ENCODE measurements at places on chromosomes 2 and 18. TPM values are rescaled to one million over a fixed set of nuclear protein-coding genes. Genes with fewer than 3 reads are reported as not detected.

Gene RTP5
- not detected for total RNA-seq

Gene KCNJ3
- 2.3 TPM for total RNA-seq

Gene CCDC121
- 11.1 TPM for total RNA-seq

Gene ALPP
- not detected for total RNA-seq

Gene TWSG1
- 160 TPM for total RNA-seq

Gene TTC21B
- total RNA-seq = 81.2 TPM

Gene TGFA
- total RNA-seq = 4.1 TPM

Gene RIT2
- 0.48 TPM for total RNA-seq

Gene LOXHD1
- 1.2 TPM for total RNA-seq

Gene CYTIP
- 3.4 TPM for total RNA-seq

Gene ARHGAP28
- total RNA-seq = 84.0 TPM

Gene PKDCC
- total RNA-seq = 172 TPM

Gene REG3A
- not detected for total RNA-seq

Gene CHST9
- 7.0 TPM for total RNA-seq

DNA sequence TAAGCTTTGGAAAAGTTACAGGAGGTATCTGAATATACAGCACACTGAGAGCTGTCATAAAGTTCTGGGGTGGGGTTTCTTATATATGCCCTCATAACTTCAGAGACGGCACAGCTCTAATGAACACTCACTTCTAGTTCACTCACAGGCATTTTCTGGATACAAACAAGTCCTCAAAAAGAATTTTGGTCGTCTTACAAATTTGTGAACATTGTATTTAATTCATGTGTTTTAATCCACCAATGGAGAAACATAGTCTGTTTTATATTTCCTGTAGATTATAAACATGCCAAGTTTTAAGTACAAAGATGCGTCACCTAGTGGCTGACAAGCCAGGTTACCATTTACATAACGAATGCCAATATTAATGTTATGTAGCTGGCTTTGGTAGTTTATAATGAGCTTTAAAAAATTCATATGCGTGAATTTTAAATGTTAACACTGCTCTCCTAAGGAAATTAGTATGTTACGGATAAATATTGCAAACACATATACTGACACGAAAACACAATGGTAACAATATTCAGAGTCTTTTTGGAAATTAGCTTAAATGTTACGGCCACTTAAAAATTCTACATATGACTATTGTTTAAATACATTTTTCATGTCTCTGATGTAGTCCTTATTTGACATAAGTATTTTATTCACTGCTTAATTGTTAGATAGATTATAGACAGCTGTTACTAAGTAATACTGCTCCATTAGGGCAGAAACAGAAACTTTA lies 2.5 kb downstream of the COL3A1 start:
- DNase-seq = no peak

- no peak for DNase-seq
Measured at GRCh38 chr18:37481491-37481890, 84.1 kb downstream of the CELF4 start.

GRCh38 chr18:80231616-80232015 lies 15.7 kb downstream of the PARD6G start:
- DNase-seq = no peak

- no peak for DNase-seq
Measured at GRCh38 chr18:4353853-4354418, 101.2 kb downstream of the DLGAP1 start.

GRCh38 chr2:60741576-60741975 lies 14.5 kb upstream of the PAPOLG start:
- DNase-seq = no peak

GRCh38 chr2:80381666-80382065 lies 77.1 kb upstream of the LRRTM1 start:
- DNase-seq = no peak

DNA sequence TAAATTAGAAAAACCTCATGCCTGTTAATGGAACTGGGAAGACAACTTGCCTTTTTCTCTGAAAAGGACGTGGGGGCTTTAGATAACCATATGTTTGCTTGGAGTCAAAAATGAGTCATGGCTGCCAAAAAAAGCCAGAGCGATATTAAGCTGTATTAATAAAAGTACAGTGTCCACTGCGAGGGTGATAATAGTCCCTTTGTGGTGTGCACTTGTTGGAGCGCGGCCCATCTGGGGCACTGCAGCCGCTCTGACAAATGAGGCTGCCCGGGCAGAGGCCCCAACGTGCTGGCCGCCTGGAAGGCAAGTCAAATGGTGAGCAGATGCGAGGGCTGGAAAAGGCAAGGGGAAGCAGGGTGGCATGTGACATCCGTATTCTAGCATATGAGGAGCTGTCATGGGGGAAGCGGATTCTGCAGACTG lies 103.3 kb upstream of the NCK2 start:
- no peak for DNase-seq

GRCh38 chr2:217685255-217685605 lies 317.6 kb downstream of the TNS1 start:
- peak; percentile 67 for DNase-seq

DNA sequence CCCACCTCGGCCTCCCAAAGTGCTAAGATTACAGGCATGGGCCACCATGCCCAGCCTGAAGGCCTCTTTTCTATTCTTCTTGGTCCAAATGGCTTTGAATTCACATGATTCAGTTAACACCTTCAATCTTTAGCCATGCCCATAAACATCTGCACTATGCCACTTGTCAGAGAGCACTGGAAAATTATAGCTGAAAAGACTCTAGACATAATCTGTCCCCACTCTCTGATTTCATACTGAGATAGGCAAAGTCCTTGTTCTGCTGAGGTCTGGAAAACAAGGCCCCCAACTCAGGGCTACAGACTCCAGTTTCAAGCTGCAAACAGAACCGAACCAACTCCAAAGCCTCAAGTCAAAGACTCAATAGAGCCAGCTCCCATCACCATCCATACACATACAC lies 170.7 kb downstream of the ANTXR1 start:
- DNase-seq = no peak

GRCh38 chr2:221337957-221338685 lies 234.0 kb downstream of the EPHA4 start:
- DNase-seq = no peak

DNA sequence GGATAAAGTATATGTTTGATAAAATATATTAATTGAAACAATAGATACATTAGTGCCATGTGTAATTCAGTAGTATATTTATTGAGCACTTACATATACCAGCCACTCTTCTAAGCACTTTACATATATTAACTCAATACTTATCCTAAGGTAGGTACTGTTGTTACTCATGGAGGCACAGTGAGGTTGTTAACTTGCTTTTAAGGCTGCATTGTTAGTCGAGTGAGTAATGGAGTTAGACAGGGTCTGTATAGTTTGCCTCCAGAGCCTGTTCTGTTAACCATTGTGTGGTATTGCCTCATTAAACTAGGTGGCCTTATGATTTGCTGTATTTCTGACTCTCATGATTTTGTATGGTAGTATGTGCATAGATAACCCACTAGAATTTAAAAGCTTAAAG lies 44.2 kb downstream of the LCLAT1 start:
- DNase-seq = no peak

DNA sequence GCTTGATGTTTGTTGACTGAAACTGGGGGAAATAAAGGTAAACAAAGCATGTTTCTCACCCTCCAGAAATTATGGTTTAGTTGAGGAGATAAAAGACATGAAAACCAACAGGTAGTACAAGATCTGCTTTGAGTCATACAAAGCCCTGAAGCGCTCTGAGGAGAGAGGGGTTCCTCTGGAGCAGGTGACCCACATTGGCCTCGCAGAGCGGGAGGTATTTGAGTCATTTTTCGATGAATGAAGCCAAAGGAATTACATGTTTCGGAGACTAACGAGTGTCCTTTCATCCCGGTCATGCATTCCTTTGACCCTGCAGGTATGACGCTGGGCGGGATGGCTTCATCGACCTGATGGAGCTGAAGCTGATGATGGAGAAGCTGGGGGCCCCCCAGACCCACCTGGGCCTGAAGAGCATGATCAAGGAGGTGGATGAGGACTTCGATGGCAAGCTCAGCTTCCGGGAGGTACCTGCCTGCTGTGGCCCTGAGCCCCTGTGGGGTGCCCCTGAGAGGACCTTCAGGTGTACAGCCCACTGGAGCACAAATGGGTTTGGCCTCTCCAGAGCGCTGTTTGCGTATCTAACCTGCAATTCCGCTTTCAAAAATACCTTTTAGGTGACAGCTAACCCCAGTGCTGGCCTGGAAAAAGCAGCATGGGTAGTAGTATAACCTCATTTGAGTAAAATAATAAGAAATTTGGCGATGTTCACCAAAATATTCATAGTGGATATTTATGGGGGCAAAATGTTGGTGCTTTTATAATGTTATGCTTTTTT lies 29.3 kb downstream of the EFHD1 start:
- DNase-seq = no peak

- DNase-seq = no peak
Measured at GRCh38 chr2:172488556-172488955, 61.2 kb downstream of the ITGA6 start.

DNA sequence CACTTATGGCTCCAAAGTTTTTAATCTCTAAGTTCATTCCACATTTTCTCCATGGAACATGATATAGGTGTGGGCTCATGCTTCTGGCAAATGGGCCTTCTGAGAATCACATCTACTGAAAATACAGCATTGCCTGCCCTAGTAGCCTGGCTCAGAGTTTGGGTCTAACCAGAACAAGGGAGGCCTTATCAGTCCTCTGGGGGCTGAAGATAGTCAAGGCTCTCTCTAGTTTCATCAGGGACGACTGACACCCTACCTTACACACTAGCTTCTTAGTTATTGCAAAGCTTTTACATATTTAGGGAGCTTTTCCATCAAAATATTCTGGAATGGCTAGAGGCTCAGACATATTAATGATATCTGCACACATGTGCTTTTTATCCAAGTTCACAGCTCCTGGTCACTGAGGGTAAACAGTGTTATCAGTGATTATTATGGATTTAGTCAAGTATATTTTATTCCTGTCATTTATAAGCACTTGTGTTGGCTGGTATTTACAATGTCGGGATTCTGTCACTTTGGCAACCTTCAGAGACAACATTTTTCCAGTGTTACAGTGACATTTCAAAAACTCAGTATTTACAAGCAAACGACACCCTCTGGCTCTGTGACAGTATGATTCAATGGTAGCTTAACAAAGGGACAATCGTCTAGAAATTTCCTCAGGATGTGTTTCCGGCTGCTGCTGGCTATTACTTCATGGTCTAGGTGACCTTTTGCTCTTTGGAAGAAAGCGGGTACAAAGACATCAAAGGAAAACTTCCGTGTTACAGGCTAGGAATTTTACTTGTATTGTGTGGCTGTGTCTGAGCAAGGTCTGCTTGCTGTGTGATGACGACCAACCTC lies 200.6 kb downstream of the TCF4 start:
- no peak for DNase-seq

- no peak for DNase-seq
Measured at GRCh38 chr2:73243884-73244570, 9.9 kb downstream of the CCT7 start.
